GM04503 (cell line): ENCODE measurements at places on chromosomes 3 and 15.
A peak's percentile ranks its signal among the peaks of the same experiment; 100 is the strongest.

- DNase-seq, result no peak
Observed at GRCh38 chr3:64559588-64559987, 128.2 kb downstream of the ADAMTS9 start.

- DNase-seq, result no peak
Observed at GRCh38 chr15:33405096-33405495, 94.3 kb downstream of the RYR3 start.

DNA sequence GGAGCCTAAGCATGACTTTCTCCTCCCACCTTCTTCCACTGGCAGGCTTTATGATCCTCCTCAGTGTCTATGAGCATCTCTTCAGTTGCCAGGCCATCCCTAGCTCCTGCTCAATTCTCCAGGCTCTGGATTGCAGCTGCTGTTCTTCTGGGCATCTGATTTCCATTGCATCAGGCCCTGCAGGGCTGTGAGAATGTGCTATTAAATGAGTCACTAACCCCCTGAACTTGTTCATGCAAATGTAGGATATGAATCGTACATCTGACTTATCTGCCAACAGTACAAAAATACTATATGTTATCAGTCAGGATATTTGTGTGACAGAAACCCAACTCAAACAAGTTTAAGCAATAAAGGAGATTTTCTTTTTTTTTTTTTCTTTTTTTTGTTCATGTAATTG is 11.9 kb downstream of the GPR176 start:
- peak; percentile 82 for DNase-seq

DNA sequence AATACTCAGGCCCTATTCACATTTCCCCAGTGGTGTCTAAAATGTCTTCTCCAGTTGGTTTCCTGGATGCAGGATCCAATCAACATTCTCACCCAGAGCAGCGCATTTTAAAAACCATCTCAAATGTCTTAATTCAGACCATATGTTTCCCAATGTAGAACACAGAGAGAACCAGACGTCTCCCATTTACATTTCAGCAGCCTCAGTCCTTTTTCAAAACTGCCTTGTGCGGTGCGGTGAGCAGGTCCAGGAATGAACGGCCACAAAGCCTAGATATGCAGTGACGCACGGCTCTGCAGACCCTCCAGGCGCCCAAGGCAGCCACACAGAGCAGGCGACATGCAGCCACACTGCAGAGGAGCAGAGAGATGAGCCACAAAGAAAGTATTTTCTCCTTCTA is 66.1 kb upstream of the MEX3B start:
- DNase-seq, result no peak

DNA sequence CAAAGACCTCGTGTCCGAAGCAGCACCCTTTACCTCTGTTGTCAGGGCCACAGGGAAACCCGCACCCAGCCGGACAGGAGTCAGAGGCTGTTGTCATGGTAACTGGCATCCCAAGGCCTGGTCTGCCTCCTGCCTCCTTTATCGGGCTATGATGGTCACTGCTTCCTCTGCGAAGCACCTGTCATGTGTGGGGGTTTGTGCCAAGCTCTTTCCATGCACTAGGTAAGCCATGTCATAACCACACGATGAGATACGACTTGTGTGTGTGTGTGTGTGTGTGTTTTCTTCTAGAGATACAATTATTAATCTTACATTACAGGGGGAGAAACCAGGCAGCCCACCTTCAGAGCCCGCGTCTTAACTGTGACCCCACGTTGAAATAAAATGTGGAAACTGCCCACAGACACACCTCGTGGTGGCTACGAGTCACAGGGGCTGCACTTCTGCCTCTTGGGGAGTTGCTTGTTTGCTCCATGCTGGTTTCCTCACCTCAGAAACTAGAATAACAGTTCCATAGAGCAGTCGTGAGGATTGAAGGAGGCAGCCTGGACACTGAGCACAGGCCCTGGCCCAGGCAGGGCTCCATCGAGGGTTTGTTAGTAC is 18.0 kb downstream of the ZDHHC19 start:
- no peak for DNase-seq

GRCh38 chr3:110178965-110179364 is 841.6 kb upstream of the DPPA4 start:
- DNase-seq, result no peak

DNA sequence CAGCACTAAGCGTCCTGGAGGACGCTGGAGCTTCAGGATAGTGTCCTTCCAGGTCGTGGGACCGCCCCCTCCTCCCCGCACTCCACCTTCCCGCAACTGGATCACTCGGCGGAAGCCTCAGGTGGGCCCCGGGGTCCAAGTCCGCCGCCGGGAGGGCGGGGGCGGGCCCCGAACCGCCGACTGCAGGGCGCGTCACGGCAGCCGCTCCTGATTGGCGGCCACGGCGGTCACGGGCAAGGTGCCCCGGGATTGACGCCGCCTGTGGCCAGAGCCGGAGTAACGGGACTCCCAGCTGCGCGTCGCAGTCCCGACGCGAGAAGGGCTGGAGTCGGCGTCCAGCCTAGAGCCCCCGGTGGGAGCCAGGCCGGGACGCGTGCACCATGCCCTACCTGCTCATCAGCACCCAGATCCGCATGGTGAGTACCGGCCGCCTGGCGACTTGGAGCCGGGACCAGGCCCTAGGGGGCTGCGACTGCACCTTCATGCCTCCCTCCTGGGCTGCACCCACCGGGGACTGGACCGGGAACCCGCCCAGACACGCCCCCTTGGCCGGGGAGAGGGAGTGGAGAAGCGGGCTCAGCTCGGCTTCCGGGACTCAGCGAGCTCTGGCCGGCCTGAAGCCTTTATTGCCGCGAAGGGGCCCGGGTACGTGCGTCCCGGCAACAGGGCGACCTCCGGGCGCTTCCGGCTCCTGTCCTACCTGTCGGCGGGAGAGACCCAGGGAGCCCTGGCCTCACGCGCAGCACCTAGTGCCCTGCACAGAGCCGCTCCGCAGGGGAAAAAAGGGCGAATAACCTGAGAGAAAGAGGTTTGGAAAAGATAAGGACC is at the start of gene GCHFR:
TSS of gene GCHFR (plus strand) at position 268 of the 828 bp plus-strand sequence. CDS start at position 381, 113 bp downstream.
- DNase-seq, result no peak

DNA sequence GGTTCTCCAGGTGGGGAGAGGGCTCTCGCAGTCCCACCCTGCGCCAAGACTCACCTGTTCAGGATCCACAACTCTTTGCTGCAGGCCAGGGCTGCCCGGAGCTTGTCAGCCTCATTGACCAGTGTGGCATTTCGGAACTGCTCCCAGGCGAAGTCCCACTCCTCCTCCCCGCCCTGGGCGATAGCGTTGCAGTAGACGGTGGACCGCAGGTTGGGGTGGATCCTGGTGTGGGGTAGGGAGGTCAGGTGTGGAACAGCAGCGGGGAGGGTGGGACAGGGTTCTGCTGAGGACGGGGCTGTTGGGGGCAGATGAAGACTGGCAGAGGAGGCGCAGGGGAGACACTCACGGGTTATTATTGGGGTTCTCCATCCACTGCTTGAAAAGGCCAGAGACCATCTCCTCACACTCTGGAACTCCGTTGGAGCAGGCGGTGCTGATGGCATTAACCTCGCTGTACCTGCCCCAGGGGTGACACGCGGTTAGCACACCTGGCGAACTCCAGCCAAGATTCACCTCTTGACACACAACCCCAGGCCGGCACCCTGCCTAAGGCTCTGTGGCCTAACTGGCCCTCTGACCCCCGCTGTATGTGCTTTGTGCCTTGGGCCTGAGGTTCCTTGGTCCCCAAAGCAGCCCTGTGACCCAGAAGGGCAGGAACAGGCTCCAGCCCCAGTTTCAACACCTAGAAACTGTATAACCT is 16.1 kb downstream of the MESP2 start:
- no peak for DNase-seq

DNA sequence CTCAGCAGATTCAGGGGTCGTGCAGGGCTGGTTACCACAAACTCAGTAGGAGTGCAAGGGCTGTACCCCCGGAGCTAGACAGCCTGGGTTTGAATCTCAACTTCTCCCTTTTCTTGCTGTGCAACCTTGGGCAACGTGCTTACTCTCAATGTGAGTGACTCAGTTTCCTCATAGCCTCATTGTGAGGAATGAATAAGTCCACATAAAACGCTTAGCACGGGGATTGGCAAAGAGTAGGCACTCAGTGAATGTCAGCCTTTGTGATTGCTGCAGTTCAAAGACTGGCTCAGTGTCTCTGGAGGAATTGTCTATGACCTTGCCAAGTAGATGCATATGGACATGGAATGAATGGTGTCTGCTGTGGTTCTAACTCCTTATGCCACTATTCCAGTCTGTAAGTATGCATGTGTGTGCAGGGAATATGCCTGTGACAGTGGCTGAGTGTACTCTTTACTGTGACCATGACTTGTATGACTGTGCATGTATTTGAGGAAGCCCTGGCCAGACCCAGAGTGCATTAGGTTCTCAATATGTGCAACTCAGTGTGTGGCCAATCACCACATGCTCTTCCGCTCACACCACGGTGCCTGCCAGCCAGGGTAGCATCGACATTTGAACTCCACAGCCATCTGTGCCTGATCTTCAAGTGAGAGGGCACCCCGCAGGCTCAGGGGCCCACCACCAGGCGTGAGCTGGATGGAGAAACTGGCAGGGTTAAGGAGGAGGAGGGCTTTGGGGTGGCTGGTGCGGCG is 900 bp upstream of the HYAL3 start:
- DNase-seq, result peak; percentile 43

GRCh38 chr15:68201153-68201878 is 3.8 kb downstream of the CALML4 start:
- DNase-seq, result no peak

- DNase-seq, result no peak
Observed at GRCh38 chr3:36786921-36787890, 22.9 kb upstream of the DCLK3 start.

DNA sequence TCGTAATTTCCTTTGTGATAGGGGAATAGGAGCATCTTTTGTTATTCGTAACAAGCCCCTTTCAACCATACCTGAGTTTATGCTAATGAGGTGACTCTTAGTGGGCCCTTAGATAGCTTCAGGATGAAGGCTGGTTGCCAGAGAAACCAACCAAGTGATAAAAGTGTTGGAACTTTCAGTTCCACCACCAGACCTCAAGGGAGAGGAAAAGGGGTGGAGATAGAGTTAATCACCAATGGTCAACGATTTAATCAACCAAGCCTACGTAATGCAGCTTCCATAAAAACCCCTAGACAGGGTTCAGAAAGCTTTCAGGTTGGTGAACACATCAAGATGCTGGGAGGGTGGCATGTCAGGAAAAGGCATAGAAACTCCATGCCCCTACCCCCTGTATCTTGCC is 33.0 kb downstream of the HERC1 start:
- no peak for DNase-seq

- DNase-seq, result no peak
Observed at GRCh38 chr3:153892126-153892525, 229.1 kb upstream of the ARHGEF26 start.

GRCh38 chr3:133973249-133973980 is 56.3 kb downstream of the SLCO2A1 start:
- peak; percentile 49 for DNase-seq

DNA sequence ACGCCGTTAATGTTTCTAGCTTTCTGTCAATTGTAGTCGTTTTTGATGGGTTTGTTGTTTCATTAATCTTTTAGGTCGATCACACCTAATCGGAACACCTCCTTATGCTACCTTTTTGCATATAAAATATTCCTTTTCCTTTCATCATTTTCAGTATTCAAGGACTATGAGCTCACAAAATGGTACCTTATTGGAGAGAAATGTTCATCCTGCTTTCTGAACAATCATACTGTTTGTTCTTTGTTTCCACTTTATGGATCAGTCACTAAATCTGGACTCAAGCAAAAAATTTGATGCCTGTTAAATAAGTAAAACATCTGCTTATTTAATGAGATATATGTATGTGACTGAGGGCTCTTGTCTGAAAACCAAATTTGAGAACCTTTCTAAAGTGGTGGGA is 1.1 kb downstream of the KIF15 start:
- no peak for DNase-seq

DNA sequence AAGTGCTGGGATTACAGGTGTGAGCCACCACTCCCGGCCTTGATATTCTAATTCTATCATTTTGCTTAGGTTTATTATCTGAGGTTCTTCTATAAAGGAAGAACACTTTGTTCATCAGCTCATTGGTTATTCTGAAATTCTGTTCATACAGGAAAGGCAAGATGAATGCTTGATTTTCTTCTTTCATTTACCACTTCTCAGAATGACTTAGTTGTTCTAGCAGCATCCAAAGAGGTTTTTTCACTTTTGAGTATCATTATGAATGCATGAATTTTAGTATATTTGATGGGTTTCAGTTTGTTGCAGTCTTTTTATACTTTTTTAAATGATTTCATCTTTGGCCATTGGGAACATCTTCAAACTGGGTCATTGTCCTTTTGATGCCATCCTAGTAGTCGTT is 51.8 kb downstream of the RNF111 start:
- DNase-seq, result no peak

DNA sequence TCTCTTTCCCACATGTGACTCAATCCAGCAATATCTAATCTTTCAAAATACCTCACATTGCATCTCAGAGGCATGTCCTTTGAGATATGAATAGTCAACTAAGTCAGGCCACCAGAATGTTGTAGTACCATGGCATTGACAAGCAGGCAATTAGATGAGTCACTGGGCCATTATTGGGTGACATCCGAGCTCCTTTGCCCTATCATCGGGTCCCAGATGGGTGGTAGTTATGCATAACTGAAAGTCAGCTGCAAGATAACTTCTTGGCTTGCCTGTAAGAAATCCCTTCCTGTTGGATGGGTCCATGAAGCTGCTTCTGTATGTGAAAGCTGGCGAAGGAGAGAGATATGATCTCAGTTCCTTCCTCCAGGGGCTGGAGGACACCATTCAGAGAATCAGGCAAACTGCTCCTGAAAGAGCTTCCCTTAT is 32.8 kb downstream of the ARRDC4 start:
- peak; percentile 49 for DNase-seq

DNA sequence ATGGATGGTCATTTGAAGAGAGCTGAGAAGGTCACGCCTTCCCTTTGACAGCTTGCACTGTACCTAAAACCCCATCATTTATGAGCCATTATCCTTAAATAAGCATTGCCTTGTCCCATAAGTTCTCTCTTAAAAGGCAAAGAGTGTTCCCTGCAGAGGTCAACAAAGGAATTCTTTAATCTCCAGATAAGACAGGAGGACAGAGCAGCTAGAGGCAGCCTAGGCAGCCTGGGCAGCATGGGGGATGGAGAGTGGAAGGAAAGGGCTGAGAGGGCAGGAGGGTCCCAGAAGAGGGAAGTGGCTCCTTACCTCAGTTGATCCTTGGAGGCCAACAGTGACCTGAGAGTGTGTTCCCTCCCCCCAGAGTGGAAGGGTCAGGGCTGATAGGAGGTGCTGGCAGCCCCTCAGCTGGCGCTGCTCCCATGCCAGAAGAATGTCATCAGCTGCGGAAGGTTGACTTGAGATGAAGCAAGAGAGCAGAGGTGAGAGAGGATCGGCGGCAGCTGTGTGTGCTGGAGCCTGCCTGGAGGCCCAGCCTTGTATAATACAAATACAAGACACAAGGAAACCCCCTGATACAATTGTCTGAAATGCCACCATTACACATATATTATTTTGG is 12.8 kb downstream of the KBTBD13 start:
- no peak for DNase-seq

DNA sequence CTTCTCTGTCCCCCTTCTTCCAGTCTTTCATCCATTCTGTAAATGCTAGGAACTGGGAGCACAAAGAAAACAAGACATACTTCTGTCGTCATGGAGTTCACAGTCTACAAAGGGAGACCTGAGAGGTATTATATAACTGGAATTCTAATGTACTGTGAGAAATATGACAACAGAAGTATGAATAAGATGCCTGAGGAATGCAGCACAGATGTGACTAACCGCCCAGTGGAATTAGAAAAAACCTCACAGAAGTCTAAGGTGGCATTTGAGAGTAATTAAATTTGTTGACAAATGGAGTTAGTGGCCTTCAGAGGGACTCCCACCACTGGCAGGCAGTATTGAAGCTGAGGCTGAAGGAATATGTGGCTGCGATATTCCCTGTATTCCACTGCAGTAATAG is 168.5 kb upstream of the FAM3D start:
- DNase-seq, result peak; percentile 69
